ENCODE measurements at places on chromosomes 1 and 21.

- DNase-seq, result no peak
These were observed 120.7 kb downstream of the LEPR start for GRCh38 chr1:65541161-65541560.

GRCh38 chr1:225413708-225414375, 14.0 kb downstream of the LBR start:
- DNase-seq, result no peak

DNA sequence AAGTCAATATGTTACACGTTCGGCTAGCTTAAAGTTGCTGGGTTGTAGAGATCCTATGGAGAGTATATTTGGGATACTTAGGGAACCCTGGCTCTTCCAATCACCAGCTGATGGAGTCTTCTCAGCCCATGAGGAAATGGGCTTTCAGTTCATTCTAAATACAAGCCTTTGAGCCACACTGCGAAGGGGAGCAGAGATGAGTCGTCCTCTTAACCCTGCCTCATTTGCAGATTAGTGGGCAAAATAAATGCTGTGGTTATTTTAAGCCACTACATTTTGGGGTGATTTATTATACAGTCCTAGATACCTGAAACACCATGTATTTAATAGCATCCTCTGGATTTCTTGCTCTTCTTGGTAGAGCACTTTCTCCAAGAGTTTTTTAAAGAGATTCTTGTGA, 19.0 kb upstream of the VCAM1 start:
- no peak for DNase-seq

GRCh38 chr1:212944229-212944901, 6.0 kb upstream of the VASH2 start:
- DNase-seq, result no peak

DNA sequence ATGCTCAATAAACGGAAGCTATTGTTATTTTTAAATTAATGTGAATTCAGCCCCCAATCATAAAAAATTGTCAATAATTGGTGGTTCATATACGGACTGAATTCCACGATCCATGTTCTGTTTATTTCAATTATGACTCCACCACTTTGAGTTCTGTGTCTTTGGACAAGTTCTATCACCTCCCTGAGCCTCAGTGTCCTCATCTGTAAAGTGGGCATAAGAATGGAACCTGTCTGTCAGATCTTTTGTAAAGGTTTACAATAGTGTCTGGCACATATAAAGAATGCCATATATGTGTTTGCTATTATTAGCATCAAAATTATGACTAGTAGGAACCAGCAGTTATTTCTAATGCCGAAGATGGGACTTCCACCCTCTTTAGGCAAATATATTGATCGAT, 183.3 kb downstream of the KAZN start:
- no peak for DNase-seq

DNA sequence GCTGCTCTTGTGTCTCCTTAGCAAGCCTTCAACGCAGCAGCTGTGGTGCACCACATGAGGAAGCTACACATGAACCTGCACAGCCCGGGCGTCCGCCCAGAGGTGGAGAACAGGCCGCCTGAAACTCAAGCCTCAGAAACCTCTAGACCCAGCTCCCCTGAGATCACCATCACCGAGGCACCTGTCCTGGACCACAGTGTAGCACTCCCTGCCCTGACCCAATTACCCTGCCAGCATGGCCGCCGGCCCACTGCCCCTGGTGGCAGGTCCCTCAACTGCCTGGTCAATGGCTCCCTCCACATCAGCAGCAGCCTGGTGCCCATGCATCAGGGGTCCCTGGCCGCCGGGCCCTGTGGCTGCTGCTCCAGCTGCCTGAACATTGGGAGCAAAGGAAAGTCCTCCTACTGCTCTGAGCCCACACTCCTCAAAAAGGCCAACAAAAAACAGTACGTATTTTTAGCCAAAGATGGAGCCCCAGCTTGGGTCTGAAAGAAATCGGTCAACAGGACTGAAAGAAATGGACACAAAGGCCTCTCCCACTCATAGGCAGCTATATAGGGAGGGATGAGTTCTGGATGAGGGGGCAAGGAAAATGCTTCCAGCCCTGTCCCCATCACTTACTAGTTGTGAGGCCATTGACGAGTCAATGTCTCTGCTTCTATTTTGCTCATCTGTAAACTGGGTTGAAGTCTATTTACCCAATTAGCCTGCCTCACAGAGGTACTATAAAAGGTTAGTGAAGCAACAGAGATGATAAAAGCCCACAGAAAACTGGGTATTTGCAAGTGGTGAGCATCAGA, 28.5 kb downstream of the CAMK1G start:
- DNase-seq, result no peak

GRCh38 chr1:31689854-31690253, 14.0 kb downstream of the COL16A1 start:
- DNase-seq, result no peak

GRCh38 chr1:92933459-92933858, 27.8 kb downstream of the DIPK1A start:
- no peak for DNase-seq

DNA sequence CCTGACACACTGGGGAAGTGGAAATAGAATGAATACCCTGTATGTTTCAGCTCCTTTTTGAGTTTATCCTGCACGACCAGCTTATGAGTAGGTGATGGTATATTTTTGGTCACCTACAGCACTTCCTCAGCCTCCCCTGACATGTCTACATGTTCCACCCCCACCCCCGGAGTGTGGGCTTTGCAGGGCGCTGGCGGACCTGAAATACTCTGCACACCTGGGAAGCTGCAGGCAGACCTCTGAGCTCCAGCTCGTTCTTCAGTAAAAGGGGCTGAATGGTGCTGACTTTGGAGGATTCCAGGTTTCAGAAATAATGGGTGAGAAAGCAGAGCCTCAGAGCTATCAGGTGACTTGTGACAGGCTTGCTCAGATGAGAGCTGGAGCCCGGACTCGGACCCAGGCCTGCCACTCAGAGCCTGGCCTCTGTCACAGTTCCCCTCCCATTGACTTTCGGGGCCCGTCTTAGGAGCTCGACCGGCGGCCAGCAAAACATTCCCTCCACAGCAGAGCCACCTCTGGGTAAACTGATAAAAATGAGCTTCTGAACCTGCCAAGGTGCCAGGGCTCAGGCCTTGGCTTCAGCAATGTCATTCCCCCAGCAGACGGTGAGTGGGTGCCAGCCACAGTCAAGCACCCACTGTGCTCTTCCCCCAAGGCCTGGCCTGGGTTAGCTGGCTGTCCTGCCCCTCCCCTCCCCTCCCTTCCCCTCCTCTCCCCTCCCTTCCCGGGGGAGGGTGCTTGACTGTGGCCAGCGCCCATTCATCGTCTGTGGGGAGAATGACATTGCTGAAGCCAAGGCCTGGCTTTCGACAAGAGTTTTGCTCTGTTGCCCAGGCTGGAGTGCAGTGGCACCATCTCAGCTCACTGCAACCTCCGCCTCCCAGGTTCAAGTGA, 30.1 kb downstream of the DOP1B start:
- no peak for DNase-seq

GRCh38 chr21:34885626-34886239, 163.4 kb downstream of the RUNX1 start:
- no peak for DNase-seq

DNA sequence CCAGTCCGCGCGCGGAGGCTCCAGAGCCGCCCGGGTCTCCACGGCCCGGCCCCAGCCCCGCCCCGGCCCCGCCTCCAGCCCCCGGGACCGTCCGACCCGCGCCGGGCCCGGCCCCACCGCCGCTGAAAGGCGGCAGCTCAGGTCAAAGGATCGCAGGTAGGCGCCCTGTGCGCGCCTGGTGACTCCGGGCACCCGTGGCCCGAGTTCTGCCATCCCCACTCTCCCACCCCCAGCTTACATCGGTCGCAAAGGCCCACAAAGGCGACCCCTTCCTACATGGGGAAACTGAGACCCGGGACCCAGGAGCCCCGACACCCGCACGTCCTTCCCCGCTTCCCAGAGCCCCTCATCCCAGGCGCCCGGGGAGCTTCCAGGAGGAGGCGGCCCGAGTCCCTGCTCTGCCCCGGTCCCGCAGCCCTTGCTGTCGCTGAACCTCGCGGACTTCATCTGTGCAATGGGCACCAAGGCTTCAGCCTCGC, at the start of gene TMEM200B:
TMEM200B (minus strand) TSS at position 17 of the 479 bp plus-strand sequence. CDS start 2,075 bp downstream, outside the sequence.
- DNase-seq, result no peak

- DNase-seq, result no peak
These were observed 29.4 kb upstream of the KCNA10 start for GRCh38 chr1:110548381-110548780.

- peak; percentile 51 for DNase-seq
These were observed 129.2 kb downstream of the ADAMTS1 start for GRCh38 chr21:26715878-26716506.

DNA sequence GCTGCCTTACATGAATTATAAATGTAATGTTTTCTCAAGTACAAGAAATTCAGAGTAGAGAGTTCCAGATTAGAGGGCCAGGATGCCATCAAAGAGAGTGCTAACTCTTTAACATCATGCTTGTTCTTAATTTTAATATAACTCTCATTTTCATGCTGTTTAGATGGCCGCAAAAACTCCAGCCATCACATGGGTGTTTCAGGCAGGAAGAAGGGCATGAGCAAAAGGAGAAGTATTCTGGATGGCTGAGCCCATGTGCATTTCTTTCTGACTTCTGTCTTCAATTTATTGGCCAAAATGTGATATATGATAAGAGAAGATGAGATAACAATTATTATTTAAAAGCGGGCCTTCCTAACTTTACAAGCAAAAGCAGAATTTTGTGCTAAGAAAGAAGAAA, 1328.6 kb downstream of the MRPL39 start:
- DNase-seq, result no peak

DNA sequence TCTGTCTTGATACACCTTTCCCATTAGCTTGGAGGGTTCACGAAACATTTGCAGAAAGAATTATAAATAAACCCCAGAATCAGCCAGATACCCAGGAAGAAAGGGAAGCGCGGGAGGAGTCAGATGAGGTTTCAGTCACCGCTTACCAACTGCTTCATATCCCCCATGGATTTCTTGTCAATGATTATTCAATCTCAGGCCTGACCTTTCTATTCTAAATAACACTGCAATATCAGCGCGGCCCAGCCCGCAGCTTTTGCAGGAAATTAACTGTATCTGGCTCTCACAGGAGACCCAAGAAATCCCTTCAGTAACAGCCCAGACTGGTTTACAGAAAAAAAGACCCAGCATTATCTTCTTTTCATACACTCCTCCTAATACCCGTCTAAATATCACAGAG, 308.6 kb downstream of the PBX1 start:
- DNase-seq, result no peak

- no peak for DNase-seq
These were observed 13.5 kb downstream of the CRABP2 start for GRCh38 chr1:156691665-156692440.

DNA sequence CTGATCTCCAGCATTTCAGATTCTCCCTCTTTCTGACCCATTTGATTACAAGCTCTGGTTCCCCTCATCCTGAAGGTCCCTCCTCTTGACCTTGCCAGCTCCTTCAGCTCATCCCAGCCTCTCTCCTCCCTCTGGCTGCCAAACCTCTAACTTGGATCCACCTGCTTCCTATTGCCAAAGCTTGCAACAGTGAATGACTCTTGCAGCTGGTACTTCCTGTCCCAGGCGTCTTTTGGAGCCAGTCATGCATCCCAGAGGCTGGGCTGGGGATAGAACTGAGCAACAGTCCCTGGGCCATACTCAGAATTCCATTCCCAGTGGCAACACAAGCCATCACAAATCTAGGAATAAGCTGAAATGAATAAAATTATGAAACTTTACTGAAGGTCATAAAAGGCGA, 27.7 kb upstream of the SPOCD1 start:
- DNase-seq, result no peak

All from globus pallidus (tissue), 1 donor.